GM19239 (cell line): ENCODE measurements at places on chromosomes 3 and 15.

- DNase-seq: peak; percentile 21
These were observed 8.0 kb downstream of the EPHB1 start for GRCh38 chr3:134803051-134803505.

- no peak for DNase-seq
These were observed 137.0 kb downstream of the TMCO5A start for GRCh38 chr15:38071211-38071972.

GRCh38 chr3:193971261-193971751, 164.6 kb upstream of the HES1 start:
- peak; percentile 18 for DNase-seq

- no peak for DNase-seq
These were observed 103.8 kb downstream of the WDR76 start for GRCh38 chr15:43930556-43930955.

- no peak for DNase-seq
These were observed 301.7 kb upstream of the RORA start for GRCh38 chr15:61530769-61531168.

- DNase-seq: no peak
These were observed 25.6 kb upstream of the LARS2 start for GRCh38 chr3:45362758-45363157.

- no peak for DNase-seq
These were observed 25.8 kb downstream of the SPSB4 start for GRCh38 chr3:141076797-141077571.

GRCh38 chr3:38138349-38139190, at the start of gene MYD88:
Gene MYD88 (plus strand): TSS chr3:38138661. CDS start chr3:38138701, 40 bp downstream.
- DNase-seq: peak; percentile 63

DNA sequence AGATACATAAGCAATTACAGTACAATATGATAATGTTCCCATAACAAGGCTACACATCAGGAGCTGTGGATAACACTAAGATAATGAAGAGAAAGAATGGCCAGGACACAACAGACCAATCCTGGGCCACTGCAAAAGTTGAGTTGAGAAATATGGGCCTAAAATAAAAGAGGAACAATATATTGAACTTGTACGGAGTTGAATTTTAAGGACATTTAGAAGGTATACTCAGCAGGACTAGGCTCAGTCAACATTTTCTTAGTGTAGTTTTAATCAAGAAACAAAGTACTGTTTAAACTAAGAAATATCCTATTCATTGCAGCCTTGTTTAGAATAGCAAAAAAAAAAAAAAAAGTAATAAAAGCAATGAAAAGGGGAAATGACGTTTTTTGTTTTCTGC, 24.3 kb downstream of the HERC1 start:
- DNase-seq: no peak

- no peak for DNase-seq
These were observed 67.2 kb downstream of the LMLN start for GRCh38 chr3:198027045-198027798.

- DNase-seq: no peak
These were observed 35.8 kb upstream of the ABHD2 start for GRCh38 chr15:89052474-89052873.

- no peak for DNase-seq
These were observed 61.9 kb downstream of the REC114 start for GRCh38 chr15:73504885-73505284.

DNA sequence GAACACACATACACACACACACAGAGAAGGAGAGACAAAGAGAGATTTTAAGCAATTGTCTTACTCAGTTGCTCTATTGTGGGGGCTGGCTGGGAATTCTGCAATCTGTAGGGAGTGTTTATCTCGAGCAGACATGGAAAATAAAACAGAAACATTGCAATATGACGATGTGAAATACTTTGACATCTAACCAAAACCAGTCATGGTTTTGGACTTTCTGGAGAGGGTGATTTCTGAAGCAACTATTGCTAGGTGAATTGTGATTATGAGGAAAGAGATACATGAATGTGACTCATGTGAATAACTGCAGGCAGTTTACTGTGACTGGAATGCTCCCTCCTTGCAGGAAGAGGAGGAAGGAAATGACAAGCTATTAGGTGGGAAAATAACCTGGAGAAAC, 12.3 kb upstream of the PHLDB2 start:
- DNase-seq: no peak

- DNase-seq: no peak
These were observed 102.1 kb downstream of the DIPK2A start for GRCh38 chr3:144073698-144074097.
